ENCODE measurements at places on chromosomes 6 and 20.

- DNase-seq = no peak
Measured at GRCh38 chr6:6885521-6886170, 222.1 kb upstream of the RREB1 start.

GRCh38 chr20:43379239-43379917, 78.3 kb upstream of the SRSF6 start:
- no peak for DNase-seq

- DNase-seq = peak; percentile 48
Measured at GRCh38 chr6:73579851-73580246, 59.0 kb upstream of the EEF1A1 start.

DNA sequence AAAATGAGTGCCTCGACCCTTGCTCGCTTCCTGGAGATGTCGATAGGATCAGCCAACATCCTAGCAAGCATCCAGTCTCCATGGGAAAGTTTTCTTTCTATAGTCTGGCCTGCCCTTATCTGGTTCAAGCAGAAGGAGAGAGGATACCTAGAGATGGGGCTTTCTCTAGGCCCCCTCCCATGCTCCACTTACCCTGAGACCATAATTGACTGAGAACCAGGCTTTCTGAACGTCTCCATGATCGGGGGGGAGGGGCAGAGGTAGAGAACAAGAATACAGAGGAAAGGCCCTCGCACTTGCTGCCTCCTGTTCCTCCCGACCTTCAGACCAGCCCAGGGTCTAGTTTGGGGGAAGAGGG, 31.6 kb upstream of the EPB41L1 start:
- no peak for DNase-seq

DNA sequence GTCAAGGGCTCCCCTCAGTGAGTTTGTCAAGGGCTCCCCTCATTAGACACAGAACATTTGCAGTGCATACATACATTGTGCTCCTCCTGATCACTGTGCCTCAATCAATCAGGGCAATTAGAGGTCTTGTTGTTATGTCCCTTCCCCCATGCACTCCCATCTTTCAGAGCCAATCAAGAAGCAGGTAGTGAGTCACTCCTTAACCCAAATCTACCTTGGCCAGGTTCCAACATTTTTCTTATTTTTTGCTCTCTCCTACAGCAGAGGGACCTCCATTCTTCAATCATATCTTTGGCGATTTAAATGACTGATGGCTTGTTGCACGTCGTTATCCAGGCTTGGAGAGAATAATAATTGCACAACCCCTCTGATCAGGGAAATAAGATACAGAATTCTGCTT, 409.9 kb upstream of the SPTLC3 start:
- no peak for DNase-seq

DNA sequence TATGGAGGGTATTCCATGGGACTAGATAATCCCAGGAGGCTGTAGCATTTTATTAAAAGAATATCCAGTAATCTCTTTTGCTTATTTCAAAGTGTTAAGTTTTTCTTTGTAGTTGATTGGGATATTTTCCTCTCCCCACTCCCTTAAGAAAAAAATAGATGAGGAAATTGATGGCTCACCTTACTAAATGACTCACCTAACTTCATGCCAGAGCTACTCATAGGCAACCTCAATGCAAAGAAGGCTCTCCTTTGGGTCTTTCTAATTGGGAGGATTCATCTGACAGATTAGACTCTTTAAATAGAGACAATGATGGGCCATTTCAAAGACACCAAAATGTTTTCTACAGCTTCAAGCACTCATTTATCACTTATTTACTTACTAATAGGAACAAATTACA, 528.5 kb upstream of the BTBD3 start:
- DNase-seq = no peak

- no peak for DNase-seq
Measured at GRCh38 chr20:43271980-43272379, 82.3 kb upstream of the PTPRT start.

DNA sequence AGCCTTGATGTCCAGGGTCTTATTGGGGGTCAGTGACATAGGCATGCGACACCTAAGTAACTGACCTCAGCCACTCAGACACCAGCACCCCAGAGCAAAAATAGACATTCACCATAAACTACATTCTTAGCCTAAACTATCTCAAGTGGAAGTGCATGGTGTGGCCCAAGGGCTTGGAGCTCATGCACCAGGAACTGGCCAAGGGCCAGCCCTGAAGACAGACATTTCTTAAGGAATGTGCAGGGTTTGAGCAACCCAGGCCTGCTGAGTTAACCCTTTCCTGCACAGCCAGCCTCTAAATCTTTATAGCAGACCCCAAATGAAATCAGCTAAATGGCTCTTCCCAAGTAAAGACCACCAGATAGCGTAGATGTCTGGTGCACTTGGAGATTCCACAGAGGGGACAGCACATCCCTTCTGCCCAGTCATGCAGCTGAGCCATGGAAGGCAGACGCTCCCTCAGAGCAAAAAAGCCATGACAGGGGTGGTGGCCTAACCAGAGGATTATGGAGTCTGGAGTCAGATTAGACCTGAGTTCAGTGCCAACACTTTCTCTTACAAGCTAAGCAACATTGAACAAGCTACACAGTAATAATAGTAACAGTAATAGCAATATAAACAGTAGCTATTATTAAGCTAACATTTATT, 222.6 kb downstream of the ZMYND8 start:
- DNase-seq = no peak

GRCh38 chr6:105488516-105489215, 85.8 kb upstream of the PREP start:
- DNase-seq = no peak

GRCh38 chr6:166736634-166737033, 109.6 kb upstream of the RPS6KA2 start:
- peak; percentile 58 for DNase-seq

GRCh38 chr6:167770291-167770955, 56.3 kb upstream of the AFDN start:
- DNase-seq = no peak

GRCh38 chr6:68756454-68757375, 121.6 kb downstream of the ADGRB3 start:
- DNase-seq = no peak

- DNase-seq = no peak
Measured at GRCh38 chr20:63333241-63333836, 27.8 kb downstream of the CHRNA4 start.

DNA sequence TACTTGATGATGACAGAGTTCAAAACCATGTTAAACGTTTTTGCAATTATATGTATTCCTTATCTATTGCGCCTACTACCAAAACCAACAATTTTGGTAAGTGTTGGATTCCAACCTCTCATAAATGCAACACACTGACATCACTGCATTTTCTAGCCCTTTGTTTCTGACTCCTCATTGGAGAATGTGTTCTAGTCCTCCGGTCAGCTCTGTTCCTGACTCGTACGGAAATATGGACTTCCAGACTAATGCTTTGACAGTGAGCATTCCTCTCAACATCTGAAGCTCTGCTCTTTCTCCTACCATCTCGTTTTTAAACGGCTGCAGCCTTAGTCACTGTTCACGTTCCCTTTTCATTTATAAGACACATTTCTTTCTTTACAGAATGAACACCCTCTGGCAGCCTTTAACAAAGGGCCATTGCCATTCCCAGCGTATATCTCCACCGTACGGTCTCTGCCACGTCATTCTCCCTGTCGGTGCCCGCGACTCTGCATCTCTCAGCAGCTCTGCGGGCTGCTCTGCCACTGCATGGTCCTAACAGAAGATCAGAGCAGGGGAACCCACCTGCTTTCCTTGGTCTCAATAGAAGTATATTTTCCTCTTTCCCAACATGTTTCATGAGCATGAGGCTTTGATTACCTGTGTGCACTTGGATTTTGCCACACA, 103.0 kb upstream of the SYNDIG1 start:
- DNase-seq = no peak

GRCh38 chr6:87340230-87340629, 4.4 kb upstream of the C6orf163 start:
- no peak for DNase-seq

GRCh38 chr6:32658268-32658897, 8.1 kb downstream of the HLA-DQB1 start:
- DNase-seq = no peak

DNA sequence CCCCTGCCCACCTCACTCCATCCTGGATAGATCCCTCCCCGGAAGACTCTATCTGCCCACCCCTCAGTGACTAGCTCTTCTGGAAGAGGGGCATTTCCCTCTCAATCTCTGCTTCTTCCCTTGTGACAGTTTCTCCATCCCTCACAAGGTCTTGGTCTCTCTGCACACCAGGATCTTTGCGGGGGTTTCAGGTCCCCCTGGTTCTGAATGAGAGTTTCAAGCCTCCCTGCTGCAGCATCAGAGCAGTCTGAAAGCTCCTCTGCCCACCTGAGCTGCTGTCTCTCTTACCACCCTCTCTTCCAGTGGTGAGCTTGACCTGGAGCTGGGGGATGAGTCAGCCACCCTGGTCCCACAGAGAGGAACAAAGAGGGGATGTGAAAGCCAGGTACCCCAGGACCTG, 24.4 kb downstream of the TNXB start:
- no peak for DNase-seq

- no peak for DNase-seq
Measured at GRCh38 chr6:2103765-2104523, 141.5 kb downstream of the GMDS start.

DNA sequence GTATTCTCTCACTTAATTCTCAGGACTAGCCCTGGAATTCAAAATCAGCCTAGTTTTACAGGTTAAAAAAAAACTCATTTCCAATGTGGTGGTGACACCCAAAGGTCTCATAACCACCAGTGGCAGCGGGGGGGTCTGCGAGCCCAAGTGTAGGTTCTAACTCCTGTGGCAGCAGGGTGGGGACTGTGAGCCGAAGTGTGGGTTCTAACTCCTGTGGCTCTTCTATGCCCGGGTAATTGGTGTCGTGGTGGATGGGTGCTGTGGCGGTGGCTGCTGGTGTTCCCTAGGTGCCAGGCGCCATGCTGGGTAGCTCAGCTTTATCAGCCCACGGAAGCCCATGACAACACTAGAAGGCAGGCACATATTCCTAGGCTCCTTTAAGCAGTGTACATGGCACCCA, 4.9 kb upstream of the ANKRD60 start:
- no peak for DNase-seq

DNA sequence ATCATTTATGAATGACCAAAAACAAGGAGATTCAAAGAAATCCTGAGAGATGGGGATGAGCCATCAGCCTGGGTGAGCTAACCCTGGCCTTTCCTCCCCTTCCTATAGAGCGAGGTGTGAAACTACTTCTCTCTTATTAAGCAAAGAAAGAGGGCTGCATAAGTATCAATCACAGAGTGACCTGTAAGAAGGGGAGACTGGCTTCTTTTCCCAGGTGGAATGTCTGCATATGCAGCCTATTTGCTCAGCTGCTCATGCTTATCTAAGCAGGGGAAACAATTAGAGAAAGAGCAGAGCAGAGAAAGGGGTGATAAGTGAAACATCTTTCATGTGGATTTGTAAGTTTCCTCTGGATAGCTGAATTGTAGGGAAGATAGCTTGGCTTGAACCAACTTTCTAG, 160.0 kb downstream of the PKHD1 start:
- DNase-seq = no peak

GRCh38 chr6:41872147-41872546, 23.0 kb downstream of the USP49 start:
- no peak for DNase-seq

GRCh38 chr6:129895692-129896091, 34.6 kb upstream of the TMEM244 start:
- no peak for DNase-seq

DNA sequence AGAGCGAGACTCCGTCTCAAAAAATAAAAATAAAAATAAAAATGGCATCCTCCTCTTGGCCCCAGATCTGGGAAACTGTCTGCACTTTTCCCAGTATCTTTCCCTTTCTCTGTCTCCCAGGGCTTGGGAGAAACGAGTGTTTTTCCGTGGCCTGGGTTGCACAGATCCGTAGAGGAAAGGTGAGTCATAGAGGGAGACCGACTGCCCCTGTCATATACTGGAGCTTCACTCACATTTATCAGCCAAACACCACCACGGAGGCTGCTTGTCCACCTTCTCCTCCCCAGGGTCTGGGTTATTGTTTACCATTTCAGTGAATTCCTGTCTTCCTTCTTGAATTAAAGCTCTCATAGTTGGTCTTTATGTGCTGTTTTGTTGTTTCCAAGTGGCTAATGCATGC, 31.9 kb upstream of the EIF2S2 start:
- no peak for DNase-seq

DNA sequence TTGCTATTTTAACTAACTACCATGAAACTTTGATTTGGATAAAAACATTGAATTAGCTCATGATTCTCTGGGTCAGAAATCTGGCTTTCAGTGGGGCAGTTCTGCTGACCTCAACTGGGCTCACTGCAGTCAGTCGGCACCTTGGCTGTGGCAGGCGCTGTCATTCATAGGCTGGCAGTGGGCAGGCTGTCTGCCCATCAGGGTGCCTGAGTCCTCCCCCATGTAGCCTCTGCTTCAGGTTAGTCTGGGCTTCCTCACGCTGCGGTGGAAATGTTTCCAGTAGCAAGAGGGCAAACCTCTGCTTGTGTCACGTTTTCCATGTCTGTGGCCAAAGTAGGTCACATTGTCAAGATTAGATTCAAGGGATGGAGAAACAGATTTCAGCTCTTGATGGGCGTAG, 251.0 kb upstream of the TCF21 start:
- DNase-seq = no peak

- no peak for DNase-seq
Measured at GRCh38 chr20:54127855-54128574, 45.8 kb downstream of the CYP24A1 start.

DNA sequence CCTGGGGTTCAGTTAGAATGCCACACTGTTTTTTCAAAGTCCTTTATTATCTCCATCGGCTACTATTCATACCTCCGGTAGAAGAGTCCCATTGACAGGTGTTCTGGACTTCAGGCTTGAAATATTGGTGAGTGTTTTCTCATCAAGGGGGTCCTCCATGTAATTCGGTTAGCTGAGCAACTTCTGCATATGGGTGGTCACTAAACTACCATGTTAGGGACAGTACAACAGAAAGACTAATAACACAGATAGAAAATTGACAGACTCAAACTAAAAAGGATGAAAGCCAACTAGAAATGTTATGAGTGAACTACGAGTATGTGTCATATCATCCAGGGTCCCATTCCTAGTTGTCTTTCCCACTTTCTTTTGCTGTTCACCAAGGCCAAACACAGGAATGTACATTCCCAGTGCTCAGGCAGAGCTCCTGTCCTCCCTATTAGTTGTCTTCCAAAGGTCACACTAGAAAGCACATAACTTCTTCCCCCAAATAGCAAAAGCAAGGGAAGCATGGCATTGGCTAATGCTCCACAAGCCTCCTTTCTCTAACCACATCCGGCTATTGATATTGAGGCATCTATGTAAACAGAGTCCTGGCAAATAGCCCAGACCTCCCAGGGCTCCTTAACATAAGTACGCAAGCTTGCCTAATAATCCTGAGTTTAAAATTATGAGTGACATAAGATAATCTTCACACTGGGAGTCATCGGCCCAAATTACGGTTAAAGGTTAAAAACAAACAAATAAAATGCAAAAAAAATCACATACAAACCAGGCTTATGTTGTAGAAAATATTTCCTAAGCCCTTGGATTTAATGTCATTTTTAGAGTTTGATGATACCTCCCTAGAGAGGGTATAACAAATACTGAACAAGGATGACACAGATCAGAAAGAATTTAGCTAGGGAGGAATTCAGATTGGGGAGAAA, 13.2 kb downstream of the CCN2 start:
- no peak for DNase-seq

- no peak for DNase-seq
Measured at GRCh38 chr6:131728296-131728939, 17.6 kb upstream of the CTAGE9 start.

Data from glomerular endothelial cell (primary cell).